ENCODE measurements at places on chromosomes 12 and 14. TPM values are rescaled to one million over a fixed set of nuclear protein-coding genes. Genes with fewer than 3 reads are reported as not detected.

Gene FAIM2
- not detected for total RNA-seq

Gene PRH2
- total RNA-seq = not detected

Gene PTCSC3
- total RNA-seq = not detected

Gene DIO3
- not detected for total RNA-seq

Gene TBC1D30
- 1.9 TPM for total RNA-seq

Gene COPZ1
- total RNA-seq = 280 TPM

Gene SART3
- 37.4 TPM for total RNA-seq

Gene PPFIA2
- not detected for total RNA-seq

Gene COPS7A
- total RNA-seq = 55.9 TPM

Gene CIROP
- total RNA-seq = not detected

Gene ANO2
- total RNA-seq = 0.05 TPM

Gene UBR7
- total RNA-seq = 23.6 TPM

Gene KSR2
- 0.71 TPM for total RNA-seq

Gene ERP29
- 144 TPM for total RNA-seq

Gene B3GNT4
- total RNA-seq = 0.55 TPM

Gene TAS2R7
- not detected for total RNA-seq

Gene PYGL
- total RNA-seq = 162 TPM

Gene EEF1AKMT3
- total RNA-seq = 6.8 TPM

Gene PLEKHG7
- total RNA-seq = not detected

Gene MSI1
- 1.4 TPM for total RNA-seq

Gene NPAS3
- total RNA-seq = not detected

Gene IFNG-AS1
- total RNA-seq = not detected

Gene GPRC5A
- 263 TPM for total RNA-seq

Gene B4GALNT1
- 42.6 TPM for total RNA-seq

Gene CABP1
- 0.21 TPM for total RNA-seq

Gene LBHD2
- not detected for total RNA-seq

Gene BHLHE41
- 0.71 TPM for total RNA-seq

Gene SDSL
- total RNA-seq = 24.3 TPM

Gene SLC38A4
- 0.06 TPM for total RNA-seq

Gene C12orf54
- not detected for total RNA-seq

Gene NELL2
- total RNA-seq = 0.06 TPM

Gene MYO1H
- not detected for total RNA-seq

Gene ISM2
- 0.32 TPM for total RNA-seq

Gene C12orf56
- not detected for total RNA-seq

Gene OR11H6
- not detected for total RNA-seq

Gene NOVA1
- 3.8 TPM for total RNA-seq

Gene GPD1
- 0.17 TPM for total RNA-seq

Data from A549 treated with GW870086 at 1 μM for 4 hours (cell line).